GM23248 (cell line): ENCODE measurements at places on chromosomes 13 and 19. TPM values are rescaled to one million over a fixed set of nuclear protein-coding genes. Genes with fewer than 3 reads are reported as not detected.
A peak's percentile ranks its signal among the peaks of the same experiment; 100 is the strongest.

DNA sequence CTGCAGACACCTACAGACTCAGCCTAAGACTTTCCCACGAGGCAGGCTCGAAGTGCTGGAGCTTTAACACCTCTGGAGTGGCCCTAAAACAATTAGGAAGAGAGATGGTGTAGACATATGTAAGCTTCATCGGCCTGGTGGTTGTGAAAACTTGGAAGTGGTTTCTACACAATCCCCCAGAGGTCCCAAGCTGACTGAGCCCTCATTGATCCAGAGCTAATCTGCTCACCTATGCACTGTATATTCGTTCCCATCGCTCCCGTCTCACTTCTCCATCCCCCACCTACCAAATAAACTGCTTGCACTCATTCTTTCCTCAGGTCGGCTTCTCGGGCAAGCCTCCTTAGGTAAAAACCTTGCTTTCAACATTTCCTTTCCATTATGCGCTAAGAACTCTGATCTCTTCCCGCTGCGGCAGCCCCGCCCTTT, 767 bp upstream of the ZNF793 start:
- H3K36me3 ChIP-seq, result no peaks in the 10 kb centered on the region
- no peaks in the 10 kb centered on the region for H3K4me1 ChIP-seq
- peak overlapping the region; percentile 77 for H3K27ac ChIP-seq
- peak overlapping the region; percentile 91 for H3K4me3 ChIP-seq
- no peak for DNase-seq

The SERTM1 gene
- not detected in 2 replicates for polyA plus RNA-seq

- peaks cover 13% of the 10 kb centered on the region for H3K36me3 ChIP-seq
- no peak for DNase-seq
- no peaks in the 10 kb centered on the region for H3K27me3 ChIP-seq
- no peak overlapping the region for H3K4me3 ChIP-seq
- no peak overlapping the region for H3K27ac ChIP-seq
Measured at GRCh38 chr19:49615861-49616260, 24.1 kb downstream of the RRAS start.

DNA sequence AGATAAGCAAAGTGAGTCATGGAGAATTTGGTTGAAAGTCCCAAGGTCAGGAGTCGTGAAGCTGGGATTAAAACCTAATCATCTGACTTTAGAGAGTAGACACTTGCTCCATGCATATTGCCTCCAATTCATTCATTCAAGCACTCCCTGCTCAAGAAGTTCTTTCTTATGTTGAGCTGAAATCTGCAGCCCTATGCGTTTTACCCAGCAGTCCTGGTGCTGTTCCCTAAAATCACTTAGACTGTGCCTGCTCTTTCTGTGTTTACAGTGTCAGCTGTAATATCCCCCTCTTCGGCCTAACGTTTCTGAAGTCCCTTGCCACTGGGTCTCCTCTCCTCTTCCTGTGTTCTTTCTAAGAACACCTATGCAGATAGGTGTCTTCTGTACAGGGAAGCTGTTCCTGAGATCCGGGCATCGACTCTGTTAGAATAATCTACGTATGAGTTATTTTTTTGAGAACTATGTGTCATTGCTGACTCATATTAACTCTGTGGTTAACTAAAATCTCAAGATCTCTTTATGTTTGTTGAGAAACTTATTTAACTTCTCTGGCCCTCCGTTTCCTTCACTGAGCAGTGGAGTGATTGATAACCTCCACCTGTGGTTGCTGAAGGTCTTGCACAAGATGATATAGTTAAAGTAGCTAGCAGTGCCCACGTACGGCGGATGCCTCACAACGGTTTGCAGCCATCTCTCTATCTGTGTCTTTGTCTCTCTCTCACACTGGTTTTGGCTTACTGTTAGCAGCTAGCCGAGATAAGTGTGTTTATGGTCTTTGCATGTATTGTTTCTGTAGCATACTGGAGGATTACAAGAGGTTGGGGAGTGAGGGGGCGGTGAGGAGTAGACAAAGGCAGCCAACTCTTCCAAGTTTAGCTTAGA, 4.7 kb downstream of the ALOX5AP start:
- H3K27ac ChIP-seq, result peak overlapping the region; percentile 47
- peak; percentile 86 for DNase-seq
- peak overlapping the region; percentile 27 for H3K4me3 ChIP-seq
- H3K4me1 ChIP-seq, result peaks cover 40% of the 10 kb centered on the region

DNA sequence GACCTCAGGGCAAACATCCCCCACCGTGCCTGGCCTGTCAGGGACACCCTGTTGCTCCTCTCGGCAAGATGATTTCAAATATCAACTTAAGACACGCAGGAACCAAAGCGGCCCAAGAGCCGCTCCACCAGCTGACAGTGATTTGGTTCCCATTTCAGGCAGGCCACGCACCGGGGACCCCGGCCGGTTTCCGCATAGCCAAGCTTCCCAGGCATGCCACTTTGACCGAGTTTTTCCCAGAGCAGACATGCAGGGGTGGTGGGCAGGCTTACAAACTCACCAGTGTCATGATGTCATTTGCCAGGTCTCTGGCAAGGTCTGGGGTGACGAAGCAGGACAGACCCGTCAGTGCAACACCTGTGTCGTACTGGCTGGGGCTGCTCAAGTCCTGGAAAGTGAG, 19.2 kb downstream of the AP3D1 start:
- H3K4me3 ChIP-seq, result no peak overlapping the region
- no peaks in the 10 kb centered on the region for H3K36me3 ChIP-seq
- no peaks in the 10 kb centered on the region for H3K27me3 ChIP-seq
- no peak for DNase-seq
- H3K4me1 ChIP-seq, result no peaks in the 10 kb centered on the region

DNA sequence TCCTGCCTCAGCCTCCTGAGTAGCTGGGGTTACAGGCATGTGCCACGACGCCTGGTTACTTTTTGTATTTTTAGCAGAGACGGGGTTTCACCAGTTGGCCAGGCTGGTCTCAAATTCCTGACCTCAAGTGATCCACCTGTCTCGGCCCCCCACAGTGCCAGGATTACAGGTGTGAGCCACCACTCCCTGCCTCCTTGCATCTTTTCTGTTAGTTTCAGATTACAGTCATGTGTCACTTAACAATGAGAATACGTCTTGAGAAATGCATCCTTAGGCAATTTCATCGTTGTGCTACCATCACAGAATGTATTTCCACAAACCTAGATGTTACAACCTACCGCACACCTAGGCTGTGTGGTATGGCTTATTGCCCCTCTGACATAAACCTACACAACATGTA, 180.4 kb downstream of the TM9SF2 start:
- H3K27ac ChIP-seq, result no peak overlapping the region
- H3K27me3 ChIP-seq, result no peaks in the 10 kb centered on the region; the same call in 1 of the 2 replicates
- no peaks in the 10 kb centered on the region for H3K36me3 ChIP-seq
- H3K4me1 ChIP-seq, result no peaks in the 10 kb centered on the region

The DCT gene
- polyA plus RNA-seq, result not detected in 2 replicates

The CYP4F2 gene
- polyA plus RNA-seq, result not detected in 2 replicates

DNA sequence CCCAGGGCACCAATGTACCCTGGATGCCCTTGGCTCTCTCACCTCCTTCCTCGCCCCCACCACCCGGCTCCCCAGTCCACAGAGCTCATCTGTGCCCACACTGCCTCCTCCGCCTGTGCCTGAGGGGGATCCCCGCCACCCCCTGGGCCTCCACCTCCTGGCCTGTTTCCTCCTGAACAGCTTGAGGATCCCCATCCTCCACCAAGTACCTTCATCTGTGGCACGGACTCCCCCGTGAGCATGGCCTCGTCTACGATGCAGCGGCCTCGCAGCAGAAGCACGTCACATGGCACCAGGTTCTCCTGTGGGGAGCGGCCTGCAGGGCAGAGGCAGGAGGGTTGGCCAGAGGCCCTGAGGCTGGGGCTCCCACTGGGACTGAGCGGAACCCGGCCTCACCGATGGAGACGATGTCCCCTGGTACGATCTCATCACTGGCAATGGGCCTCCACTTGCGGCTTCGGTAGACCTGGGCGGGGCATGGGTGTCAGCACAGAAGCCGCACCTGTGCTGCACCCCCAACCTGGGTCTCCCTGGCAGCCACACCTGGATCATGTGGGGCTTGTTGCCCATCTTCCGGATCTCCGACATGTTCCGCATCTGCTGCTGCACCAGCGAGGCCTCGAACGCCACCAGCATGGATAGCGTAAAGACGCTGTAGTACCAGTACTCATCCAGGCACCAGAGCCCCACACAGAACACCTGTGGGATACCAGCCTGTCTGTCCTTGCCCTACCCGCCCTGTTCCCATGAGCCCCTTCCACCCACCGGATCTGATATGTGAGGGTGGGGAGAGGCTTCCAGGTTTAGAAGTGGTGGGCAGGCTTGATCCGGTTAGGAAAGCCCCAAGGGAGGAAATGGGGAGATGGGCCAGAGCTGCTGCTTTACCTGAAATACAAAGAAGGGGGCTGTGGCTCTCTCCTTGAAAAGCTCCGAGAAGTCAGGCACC, 6.8 kb downstream of the ATP13A1 start:
- H3K4me1 ChIP-seq, result 0 out of 2 replicates have a peak, but pooled peaks cover 5% of the 10 kb centered on the region
- peaks cover 5% of the 10 kb centered on the region; the same call in 1 of the 2 replicates for H3K36me3 ChIP-seq
- H3K27me3 ChIP-seq, result no peaks in the 10 kb centered on the region
- no peak for DNase-seq

GRCh38 chr19:2719920-2720776, 1.0 kb downstream of the DIRAS1 start:
- H3K27me3 ChIP-seq, result no peaks in the 10 kb centered on the region
- H3K4me1 ChIP-seq, result peaks cover 11% of the 10 kb centered on the region; the same call in 1 of the 2 replicates
- H3K36me3 ChIP-seq, result no peaks in the 10 kb centered on the region
- H3K27ac ChIP-seq, result peak overlapping the region; percentile 45

The IZUMO4 gene
- polyA plus RNA-seq, result 0.89 and 1.5 TPM in 2 replicates

- DNase-seq, result peak; percentile 39
- peaks cover 8% of the 10 kb centered on the region for H3K4me1 ChIP-seq
- H3K27ac ChIP-seq, result no peak overlapping the region
- H3K27me3 ChIP-seq, result no peaks in the 10 kb centered on the region
- H3K4me3 ChIP-seq, result no peak overlapping the region
Measured at GRCh38 chr13:28609926-28610325, 49.0 kb upstream of the POMP start.

The LMO7 gene
- 276 and 288 TPM in 2 replicates for polyA plus RNA-seq

DNA sequence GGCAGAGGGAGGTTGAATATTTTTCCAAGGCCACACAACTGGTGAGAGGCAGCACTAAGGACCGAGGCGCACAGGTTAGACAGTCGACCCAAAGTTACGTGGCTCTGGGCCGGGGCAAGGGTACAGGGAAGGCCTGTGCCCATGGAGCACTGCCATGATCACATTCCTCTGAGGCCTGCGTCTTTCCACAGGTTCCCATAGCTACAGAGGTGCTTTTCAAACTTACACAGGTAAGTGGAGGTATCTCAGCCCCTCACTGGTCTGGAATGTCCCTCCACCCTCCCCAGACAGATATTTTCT, 814 bp downstream of the ZNF211 start:
- DNase-seq, result no peak
- H3K27me3 ChIP-seq, result no peaks in the 10 kb centered on the region
- no peak overlapping the region for H3K27ac ChIP-seq
- H3K4me1 ChIP-seq, result peaks cover 6% of the 10 kb centered on the region; the same call in 1 of the 2 replicates
- peaks cover 33% of the 10 kb centered on the region for H3K36me3 ChIP-seq

- H3K4me3 ChIP-seq, result no peak overlapping the region
- no peaks in the 10 kb centered on the region for H3K36me3 ChIP-seq
- peaks cover 3% of the 10 kb centered on the region for H3K4me1 ChIP-seq
Measured at GRCh38 chr13:37181620-37182019, 76.2 kb upstream of the CSNK1A1L start.

DNA sequence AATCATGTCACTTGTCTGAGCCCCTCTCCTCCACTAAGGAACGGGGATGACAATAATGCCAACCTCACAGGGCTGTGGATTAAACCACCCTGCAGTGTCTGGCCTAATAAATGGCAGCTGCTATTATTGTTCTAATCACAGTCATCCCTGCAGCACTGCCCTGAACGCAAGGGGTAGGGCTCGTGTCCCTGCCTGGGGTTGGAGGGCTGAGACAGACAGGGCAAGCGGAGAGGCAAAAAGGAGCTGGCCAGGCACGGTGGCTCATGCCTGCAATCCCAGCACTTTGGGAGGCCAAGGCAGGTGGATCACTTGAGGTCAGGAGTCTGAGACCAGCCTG, 10.2 kb upstream of the KPTN start:
- no peaks in the 10 kb centered on the region for H3K4me1 ChIP-seq
- H3K27ac ChIP-seq, result no peak overlapping the region
- DNase-seq, result no peak
- H3K27me3 ChIP-seq, result no peaks in the 10 kb centered on the region

DNA sequence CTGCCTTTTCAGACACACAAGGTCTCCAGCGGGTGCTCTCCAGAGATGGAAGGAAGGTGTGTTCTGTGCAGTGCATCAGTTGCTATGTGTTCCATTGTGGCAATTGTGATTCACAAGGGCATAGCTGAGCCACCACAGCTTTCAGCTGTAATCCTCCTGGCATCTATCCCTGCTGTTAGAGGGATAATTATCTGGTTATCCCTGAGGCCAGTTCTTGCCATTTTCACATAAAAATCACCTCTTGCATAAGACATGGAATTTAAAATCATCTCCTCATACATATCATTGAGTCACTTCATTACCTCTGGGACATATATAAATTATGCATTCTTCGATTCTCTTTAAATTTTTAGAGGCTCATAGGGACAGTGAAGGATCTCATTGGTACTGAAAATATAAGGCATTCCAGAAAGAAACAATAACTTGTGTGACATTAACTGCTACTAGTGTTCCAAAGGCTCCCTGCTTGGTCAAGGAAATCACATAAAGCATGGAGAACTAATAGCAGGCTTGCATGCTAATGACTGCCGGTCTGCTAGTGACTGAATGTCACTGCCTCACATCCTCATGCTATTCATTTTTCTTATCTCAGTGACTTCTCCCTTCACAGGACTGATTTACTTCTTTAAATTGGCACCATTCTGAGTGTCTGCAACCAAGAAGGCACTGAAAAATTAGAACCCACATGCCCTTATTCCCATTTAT, 214.0 kb downstream of the ENOX1 start:
- peak; percentile 91 for DNase-seq
- peak overlapping the region; percentile 64 for H3K27ac ChIP-seq
- H3K27me3 ChIP-seq, result no peaks in the 10 kb centered on the region
- peaks cover 47% of the 10 kb centered on the region for H3K4me1 ChIP-seq
- H3K36me3 ChIP-seq, result no peaks in the 10 kb centered on the region

- no peak overlapping the region for H3K4me3 ChIP-seq
- DNase-seq, result no peak
- H3K4me1 ChIP-seq, result no peaks in the 10 kb centered on the region
- H3K27ac ChIP-seq, result no peak overlapping the region
Measured at GRCh38 chr13:80668452-80668851, 327.5 kb upstream of the SPRY2 start.

The MPND gene
- polyA plus RNA-seq, result 5.0 and 8.4 TPM in 2 replicates

DNA sequence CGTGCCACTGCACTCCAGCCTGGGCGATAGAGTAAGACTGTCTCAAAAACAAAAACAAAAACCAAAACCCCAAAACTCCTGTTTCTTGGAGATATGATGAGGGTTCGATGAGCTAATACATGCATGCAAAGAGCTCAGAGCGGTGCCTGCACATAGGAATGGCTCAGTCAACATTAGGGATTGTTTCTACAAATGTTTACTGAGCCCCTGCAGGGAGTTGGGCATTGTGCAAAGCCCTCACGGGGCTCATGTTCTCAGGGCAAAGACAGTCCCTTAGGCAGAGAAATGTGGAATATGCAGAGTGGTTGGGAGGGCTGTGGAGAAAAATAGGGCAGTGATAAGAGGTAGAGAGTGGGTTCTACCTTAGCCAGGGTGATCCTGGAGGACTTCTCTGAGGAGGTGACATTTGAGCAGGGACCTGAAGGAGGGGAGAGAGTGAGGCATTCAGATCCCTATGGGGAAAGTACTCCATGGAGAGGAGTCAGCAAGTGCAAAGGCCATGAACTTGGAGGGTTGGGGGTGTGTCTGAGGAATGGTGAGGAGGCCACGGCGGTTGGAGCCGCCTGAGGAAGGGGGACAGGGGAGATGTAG, 1.5 kb upstream of the EHD2 start:
- no peaks in the 10 kb centered on the region for H3K27me3 ChIP-seq
- H3K4me1 ChIP-seq, result peaks cover 7% of the 10 kb centered on the region; the same call in 1 of the 2 replicates
- H3K27ac ChIP-seq, result no peak overlapping the region
- H3K36me3 ChIP-seq, result peaks cover 2% of the 10 kb centered on the region; the same call in 1 of the 2 replicates

- no peaks in the 10 kb centered on the region for H3K4me1 ChIP-seq
- no peak overlapping the region for H3K4me3 ChIP-seq
- no peak overlapping the region for H3K27ac ChIP-seq
- no peaks in the 10 kb centered on the region for H3K36me3 ChIP-seq
Measured at GRCh38 chr13:39326469-39327171, 276.4 kb downstream of the LHFPL6 start.
